ENCODE measurements at places on chromosomes 7 and 10. TPM values are rescaled to one million over a fixed set of nuclear protein-coding genes. Genes with fewer than 3 reads are reported as not detected.

- H3K4me3 ChIP-seq, result no peak overlapping the region
- H3K27ac ChIP-seq, result peak overlapping the region; percentile 79
- DNase-seq, result peak; percentile 59
These were observed 23.5 kb upstream of the PDE1C start for GRCh38 chr7:32093415-32094408.

The CUZD1 gene
- 0.16 TPM for total RNA-seq

The HOXA7 gene
- total RNA-seq, result 0.36 TPM

- DNase-seq, result peak; percentile 76
- peaks cover 37% of the 10 kb centered on the region for H3K4me1 ChIP-seq
- no peaks in the 10 kb centered on the region for H3K27me3 ChIP-seq
- peak overlapping the region; percentile 24 for H3K4me3 ChIP-seq
- H3K36me3 ChIP-seq, result no peaks in the 10 kb centered on the region
These were observed 125.7 kb upstream of the ZNF438 start for GRCh38 chr10:31157123-31158010.

DNA sequence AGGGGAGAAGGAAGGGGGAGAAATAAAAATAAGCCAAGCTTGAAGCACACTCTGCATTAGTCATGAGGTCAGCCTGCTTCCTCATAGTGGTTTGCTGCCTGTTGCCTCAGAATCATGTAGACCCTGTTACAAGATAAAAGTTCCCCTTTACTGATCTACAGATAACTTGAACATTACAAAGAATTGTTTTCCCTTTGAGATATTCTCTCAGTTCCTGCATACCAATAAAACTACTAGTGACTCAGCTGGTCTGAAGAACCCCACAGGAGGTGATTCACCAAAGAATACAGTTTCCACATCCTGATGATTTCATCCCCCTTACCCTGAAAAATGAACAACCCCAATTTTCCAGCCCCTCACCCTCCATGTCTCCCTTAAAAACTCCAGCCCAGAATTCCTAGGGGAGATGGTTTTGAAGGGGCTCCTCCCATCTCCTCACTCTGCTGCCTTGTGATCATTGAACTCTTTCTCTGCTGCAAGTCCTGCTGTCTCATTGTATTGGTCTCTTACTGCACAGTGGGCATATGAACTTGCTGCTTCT lies 31.5 kb upstream of the NRP1 start:
- no peaks in the 10 kb centered on the region for H3K27me3 ChIP-seq
- H3K36me3 ChIP-seq, result no peaks in the 10 kb centered on the region
- no peaks in the 10 kb centered on the region for H3K4me1 ChIP-seq
- H3K27ac ChIP-seq, result no peak overlapping the region
- no peak overlapping the region for H3K4me3 ChIP-seq

DNA sequence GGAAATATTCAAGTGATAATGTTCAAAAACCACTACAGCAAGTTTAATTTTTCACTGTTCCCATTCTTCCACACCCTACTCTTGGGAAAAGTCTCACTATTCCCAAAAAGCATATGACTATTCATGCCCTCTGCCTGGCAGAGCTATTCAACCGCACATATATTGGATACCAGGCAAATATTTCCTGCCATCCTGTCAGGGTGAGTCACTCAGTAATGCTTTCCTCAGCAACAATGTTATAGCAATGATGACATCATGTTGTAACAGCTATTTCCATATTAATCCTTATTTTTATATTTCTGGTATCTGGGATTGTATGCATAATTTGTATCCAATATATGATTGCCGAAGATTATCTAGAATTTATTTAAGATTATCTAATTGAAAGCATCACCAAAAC lies 114.0 kb upstream of the PLXDC2 start:
- H3K27me3 ChIP-seq, result no peaks in the 10 kb centered on the region
- no peak overlapping the region for H3K27ac ChIP-seq
- H3K36me3 ChIP-seq, result no peaks in the 10 kb centered on the region

- DNase-seq, result no peak
- H3K27me3 ChIP-seq, result peaks cover 100% of the 10 kb centered on the region
- no peak overlapping the region for H3K27ac ChIP-seq
- peaks cover 58% of the 10 kb centered on the region for H3K4me1 ChIP-seq
These were observed 557 bp downstream of the HOXA11 start for GRCh38 chr7:27184337-27185012.

GRCh38 chr7:157461573-157462418 lies 125.0 kb downstream of the DNAJB6 start:
- H3K27ac ChIP-seq, result no peak overlapping the region
- H3K36me3 ChIP-seq, result no peaks in the 10 kb centered on the region
- H3K4me3 ChIP-seq, result no peak overlapping the region
- DNase-seq, result peak; percentile 1

GRCh38 chr10:74436523-74437170 lies 285.6 kb downstream of the ADK start:
- no peaks in the 10 kb centered on the region for H3K27me3 ChIP-seq
- H3K4me1 ChIP-seq, result peaks cover 11% of the 10 kb centered on the region
- no peak for DNase-seq
- no peaks in the 10 kb centered on the region for H3K36me3 ChIP-seq
- no peak overlapping the region for H3K4me3 ChIP-seq
- no peak overlapping the region for H3K27ac ChIP-seq

GRCh38 chr7:70574314-70574834 lies 557.6 kb upstream of the GALNT17 start:
- H3K4me1 ChIP-seq, result peaks cover 11% of the 10 kb centered on the region
- H3K36me3 ChIP-seq, result no peaks in the 10 kb centered on the region
- no peak for DNase-seq

DNA sequence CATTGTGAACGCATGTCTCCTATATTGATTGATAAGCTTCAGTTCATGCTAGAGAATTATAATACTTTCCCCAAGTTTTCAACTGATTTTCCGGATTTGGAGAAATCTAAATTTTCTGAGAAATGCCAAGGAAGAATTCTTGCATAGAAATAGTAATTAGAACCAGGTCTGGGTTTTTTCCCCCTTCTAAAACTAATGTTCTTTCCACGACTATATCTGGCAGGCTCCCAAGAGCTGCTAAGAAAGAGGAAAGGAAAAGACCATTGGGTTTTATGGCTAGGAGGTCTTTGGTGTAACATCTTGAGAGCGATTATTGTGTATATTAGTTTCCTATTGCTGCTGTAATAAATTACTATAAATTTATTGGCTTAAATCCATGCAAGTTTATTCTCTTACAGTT lies 71.8 kb upstream of the CACNB2 start:
- DNase-seq, result no peak
- H3K27ac ChIP-seq, result no peak overlapping the region
- no peaks in the 10 kb centered on the region for H3K36me3 ChIP-seq
- no peak overlapping the region for H3K4me3 ChIP-seq
- no peaks in the 10 kb centered on the region for H3K27me3 ChIP-seq

The AEBP1 gene
- 20.5 TPM for total RNA-seq

DNA sequence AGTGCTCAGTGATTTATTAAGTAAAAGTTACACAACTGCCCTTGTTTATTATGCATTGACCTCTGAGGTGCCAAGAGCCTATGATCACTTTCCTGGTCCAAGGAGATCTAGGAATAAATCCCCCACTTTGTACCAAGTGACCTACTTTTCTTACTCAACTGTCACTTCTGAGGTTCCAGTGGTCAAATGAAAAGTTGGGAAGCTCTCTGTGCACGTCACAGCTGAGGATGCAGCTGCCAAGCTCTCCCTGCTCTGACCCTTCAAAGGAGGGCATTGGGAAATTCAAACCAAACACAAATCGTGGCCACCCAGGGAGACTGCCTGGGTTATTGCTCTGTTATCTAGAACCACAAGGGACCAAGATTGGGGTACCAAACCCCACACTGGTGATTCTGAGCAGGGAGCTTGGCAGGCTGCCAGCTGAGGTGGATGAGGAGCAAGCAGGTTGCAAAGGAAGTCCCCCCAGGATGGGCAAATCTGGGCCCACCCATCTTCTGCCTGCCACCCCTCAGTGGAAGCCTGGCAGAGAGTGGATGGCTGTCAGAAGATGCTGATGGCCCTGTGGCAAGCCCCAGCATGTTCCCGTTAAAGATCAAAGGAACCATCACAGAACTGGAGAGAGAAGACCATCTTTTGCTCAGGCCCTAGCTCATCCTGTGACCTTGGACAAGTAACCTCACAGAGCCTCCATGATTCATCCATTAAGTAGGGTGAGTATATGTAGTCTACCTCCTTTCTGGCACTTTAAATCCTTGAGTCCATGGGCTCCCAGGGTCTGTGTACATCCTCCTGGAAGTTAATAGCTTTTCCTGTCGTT lies 106.8 kb downstream of the PPP1R3C start:
- no peak overlapping the region for H3K4me3 ChIP-seq
- no peak for DNase-seq
- no peaks in the 10 kb centered on the region for H3K36me3 ChIP-seq
- no peaks in the 10 kb centered on the region for H3K27me3 ChIP-seq
- H3K4me1 ChIP-seq, result peaks cover 2% of the 10 kb centered on the region
- no peak overlapping the region for H3K27ac ChIP-seq

DNA sequence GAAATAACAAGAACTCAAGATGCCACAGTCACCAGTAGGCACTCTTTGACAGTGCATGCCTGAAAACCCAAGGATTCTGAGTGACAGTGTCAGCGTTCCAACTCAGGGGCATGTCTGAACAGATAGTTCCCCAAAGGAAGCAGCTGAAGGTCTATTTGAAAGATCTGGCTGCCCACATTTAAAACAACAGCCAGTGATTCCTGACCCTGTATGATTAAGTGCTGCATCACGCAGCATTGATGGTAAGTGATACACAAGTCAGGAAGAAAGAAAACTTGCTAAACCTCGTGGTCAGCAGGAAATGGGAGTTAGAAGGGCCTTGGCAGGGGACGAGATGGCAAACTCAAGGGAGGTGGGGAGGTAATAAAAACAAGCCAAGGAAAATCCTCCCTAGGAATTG lies 1013.1 kb downstream of the TYW1 start:
- H3K36me3 ChIP-seq, result no peaks in the 10 kb centered on the region
- H3K27me3 ChIP-seq, result peaks cover 89% of the 10 kb centered on the region
- H3K4me3 ChIP-seq, result no peak overlapping the region
- no peaks in the 10 kb centered on the region for H3K4me1 ChIP-seq
- no peak overlapping the region for H3K27ac ChIP-seq

The LEP gene
- 0.14 TPM for total RNA-seq

GRCh38 chr10:53597835-53598251 lies 825.3 kb upstream of the MBL2 start:
- no peak overlapping the region for H3K4me3 ChIP-seq
- no peaks in the 10 kb centered on the region for H3K36me3 ChIP-seq
- H3K27me3 ChIP-seq, result peaks cover 18% of the 10 kb centered on the region
- no peaks in the 10 kb centered on the region for H3K4me1 ChIP-seq

The TTYH3 gene
- total RNA-seq, result 10.9 TPM

DNA sequence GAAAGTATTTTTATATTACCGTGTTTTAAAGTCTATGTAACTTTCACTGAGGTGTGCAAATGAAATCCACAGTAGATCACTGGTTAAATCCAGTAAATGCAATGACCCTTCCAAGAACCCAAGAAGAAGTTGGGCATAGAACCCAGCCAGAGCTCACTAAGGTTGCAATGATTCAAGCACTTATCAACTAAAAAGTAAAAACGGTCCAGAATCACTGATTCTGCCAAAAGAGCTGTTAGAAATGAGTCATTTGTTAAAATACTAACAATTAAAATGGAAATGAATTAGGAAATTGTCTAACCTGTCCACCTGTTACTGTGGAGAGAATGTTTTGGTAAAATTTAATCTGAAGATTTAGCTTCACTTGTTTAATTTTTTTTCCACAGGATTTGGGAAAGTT lies 74.4 kb downstream of the ANK3 start:
- H3K27ac ChIP-seq, result no peak overlapping the region
- no peaks in the 10 kb centered on the region for H3K27me3 ChIP-seq
- H3K4me1 ChIP-seq, result peaks cover 5% of the 10 kb centered on the region
- no peak overlapping the region for H3K4me3 ChIP-seq
- DNase-seq, result no peak
- H3K36me3 ChIP-seq, result no peaks in the 10 kb centered on the region

DNA sequence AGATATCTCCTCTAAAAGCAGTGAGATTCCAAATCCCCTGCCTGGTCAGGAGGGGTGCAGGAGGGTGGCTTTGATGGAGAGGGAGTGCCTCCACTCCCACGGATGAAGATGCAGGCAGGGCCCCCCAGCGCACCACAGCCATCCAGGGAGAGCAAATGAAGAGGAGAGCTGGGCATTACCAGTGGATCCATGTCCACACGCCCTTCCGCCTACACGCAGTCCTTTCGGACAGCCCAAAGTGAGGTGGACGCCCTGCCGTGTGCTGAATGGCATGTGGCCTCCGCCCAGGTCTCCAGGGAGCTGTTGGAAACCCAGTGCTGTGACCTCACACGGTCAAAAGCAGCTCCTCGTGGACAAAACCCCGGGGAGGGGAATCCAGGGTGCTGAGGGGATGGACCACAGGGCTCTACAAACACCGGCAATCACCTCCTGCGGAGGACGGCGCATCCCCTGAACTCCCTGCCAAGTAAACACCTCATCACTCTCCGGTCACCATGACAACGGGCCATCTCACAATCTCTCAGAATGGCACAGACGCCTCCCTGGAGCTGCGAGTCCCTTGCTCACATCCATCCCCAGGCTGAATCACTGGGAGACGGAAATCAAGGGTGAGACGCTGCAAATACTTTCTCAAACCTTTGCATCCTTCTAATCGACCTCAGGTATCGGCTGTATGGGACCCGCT lies 35.0 kb upstream of the DNAAF5 start:
- H3K4me3 ChIP-seq, result no peak overlapping the region
- no peak overlapping the region for H3K27ac ChIP-seq
- H3K27me3 ChIP-seq, result no peaks in the 10 kb centered on the region
- DNase-seq, result no peak

The NRP1 gene
- total RNA-seq, result 168 TPM

The ZFAND2A gene
- total RNA-seq, result 6.6 TPM

- no peak overlapping the region for H3K27ac ChIP-seq
- H3K4me1 ChIP-seq, result peaks cover 14% of the 10 kb centered on the region
- no peak for DNase-seq
These were observed 40.7 kb upstream of the MRLN start for GRCh38 chr10:59793919-59794318.

DNA sequence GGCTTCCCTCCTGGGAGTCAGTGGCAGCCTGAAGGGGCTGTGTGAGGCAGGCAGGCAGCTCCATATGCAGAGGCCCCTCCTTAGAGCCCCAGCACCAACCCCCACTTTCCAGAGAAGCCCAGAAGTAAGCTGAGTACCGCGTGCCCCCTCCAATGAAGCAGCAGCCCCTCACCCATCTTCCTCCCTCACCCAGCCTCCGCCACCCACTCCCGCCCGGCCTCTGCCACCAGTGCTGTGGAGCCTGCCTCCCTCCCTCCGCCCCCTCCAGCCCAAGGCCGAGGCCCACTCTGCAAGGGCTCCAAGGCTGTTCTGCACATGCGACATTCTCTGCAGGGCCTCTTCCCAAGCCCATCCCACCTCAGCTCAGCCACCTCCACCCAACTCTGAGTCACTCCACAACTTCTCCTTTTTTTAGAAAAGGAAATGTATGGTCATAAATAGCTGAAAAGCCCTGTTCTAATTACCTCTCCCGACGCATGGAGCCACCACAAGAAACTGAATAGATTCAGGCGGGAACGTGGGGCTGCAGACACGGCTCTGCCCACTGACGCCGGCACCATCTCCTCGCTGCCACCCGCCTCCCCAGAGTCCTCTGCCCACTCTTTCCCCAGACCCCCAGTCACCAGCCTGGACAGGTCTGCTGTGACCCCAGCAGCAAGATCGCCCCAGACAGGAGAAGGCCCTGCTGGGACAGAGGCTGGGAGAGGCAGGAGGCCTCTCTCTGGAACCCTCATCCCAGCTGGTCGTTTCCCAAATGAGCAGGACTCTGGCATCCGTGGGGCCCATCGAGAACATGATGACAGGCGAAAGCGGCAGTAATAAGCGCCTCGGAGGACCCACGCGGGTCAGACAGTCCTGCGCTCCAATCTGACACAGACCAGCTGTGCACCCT lies 213.9 kb downstream of the MAD1L1 start:
- H3K36me3 ChIP-seq, result no peaks in the 10 kb centered on the region
- no peaks in the 10 kb centered on the region for H3K27me3 ChIP-seq
- peak overlapping the region; percentile 43 for H3K4me3 ChIP-seq
- peak overlapping the region; percentile 78 for H3K27ac ChIP-seq
- peaks cover 21% of the 10 kb centered on the region for H3K4me1 ChIP-seq
